Activated CD4-positive, alpha-beta T cell treated with anti-CD3 and anti-CD28 coated beads, Interleukin-2, amount 10 ng/mL, durations not matched to agents 7 days and 5 days (primary cell): ENCODE measurements at places on chromosomes 6 and 20. TPM values are rescaled to one million over a fixed set of nuclear protein-coding genes. Genes with fewer than 3 reads are reported as not detected.

Gene PTK6
- 0.71 TPM for total RNA-seq

Gene IMPG1
- not detected for total RNA-seq

Gene DOK5
- total RNA-seq, result not detected

Gene RUNX2
- total RNA-seq, result 13.2 TPM

Gene SLC22A16
- not detected for total RNA-seq
